ENCODE measurements at places on chromosomes 3 and 15.
A peak's percentile ranks its signal among the peaks of the same experiment; 100 is the strongest.

GRCh38 chr3:113952921-113953320 is 5.1 kb downstream of the ZDHHC23 start:
- no peak for DNase-seq

DNA sequence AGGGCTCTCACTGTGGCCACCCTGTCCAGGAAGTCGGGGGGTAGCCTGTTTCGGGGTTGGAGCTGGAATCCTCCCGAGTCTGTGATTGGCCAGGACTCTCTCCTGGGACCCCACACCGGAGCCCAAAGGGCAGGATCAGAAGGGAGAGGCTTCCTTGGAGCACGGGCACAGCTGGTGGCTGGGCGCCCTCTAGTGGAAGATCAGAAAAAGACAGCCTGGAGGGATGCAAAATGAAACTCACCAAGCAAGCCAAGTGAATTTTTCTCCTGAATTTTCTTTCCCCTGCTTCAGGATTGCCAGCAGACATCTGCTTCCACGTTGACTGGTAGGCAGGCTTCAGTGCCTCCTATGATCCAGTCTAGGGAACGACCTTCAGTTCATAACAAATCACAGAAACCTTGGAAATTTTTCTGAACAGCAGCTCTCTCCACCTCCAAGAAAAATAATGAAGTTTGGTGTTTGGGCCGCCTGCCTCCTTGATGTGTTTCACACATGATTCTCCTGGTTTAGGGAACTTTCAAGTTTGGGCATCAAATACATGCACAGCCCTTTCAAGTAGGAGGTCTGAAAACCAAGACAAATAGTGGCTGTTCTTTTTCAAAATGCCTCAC is 224.6 kb downstream of the VPS13C start:
- DNase-seq, result peak; percentile 40

DNA sequence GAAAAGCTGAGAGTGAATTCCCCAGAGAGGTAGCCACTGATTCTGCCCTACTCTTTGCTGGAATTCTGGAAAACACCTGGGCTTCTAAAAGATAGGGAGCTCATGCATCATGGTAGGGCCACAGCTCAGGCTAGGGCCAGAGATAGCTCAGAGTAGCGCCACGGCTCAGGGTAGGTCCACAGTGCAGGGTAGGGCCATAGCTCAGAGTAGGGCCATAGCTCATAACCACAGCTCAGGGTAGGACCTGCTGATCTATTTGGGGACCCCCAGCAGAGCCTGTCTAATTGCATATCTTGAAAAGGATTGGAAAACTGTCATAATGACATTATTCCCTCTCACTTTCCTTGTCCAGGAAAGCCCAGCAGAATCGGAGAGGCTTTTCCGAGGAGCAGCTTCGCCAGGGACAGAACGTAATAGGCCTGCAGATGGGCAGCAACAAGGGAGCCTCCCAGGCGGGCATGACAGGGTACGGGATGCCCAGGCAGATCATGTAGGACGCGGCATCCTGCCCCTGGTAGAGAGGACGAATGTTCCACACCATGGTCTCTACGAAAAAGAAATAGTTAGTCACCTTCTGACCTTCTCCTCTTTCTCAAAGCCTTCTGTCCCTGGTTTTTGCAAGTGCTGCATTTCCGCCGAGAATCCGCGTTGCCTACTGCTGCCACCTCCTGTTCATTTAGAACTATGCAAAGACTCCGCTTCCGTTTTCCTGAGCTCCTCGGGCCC is 14.5 kb downstream of the TAGLN3 start:
- DNase-seq, result peak; percentile 46

GRCh38 chr15:55737373-55737772 is 5.6 kb downstream of the PRTG start:
- no peak for DNase-seq

GRCh38 chr3:66439666-66440344 is 61.0 kb downstream of the LRIG1 start:
- DNase-seq, result no peak

DNA sequence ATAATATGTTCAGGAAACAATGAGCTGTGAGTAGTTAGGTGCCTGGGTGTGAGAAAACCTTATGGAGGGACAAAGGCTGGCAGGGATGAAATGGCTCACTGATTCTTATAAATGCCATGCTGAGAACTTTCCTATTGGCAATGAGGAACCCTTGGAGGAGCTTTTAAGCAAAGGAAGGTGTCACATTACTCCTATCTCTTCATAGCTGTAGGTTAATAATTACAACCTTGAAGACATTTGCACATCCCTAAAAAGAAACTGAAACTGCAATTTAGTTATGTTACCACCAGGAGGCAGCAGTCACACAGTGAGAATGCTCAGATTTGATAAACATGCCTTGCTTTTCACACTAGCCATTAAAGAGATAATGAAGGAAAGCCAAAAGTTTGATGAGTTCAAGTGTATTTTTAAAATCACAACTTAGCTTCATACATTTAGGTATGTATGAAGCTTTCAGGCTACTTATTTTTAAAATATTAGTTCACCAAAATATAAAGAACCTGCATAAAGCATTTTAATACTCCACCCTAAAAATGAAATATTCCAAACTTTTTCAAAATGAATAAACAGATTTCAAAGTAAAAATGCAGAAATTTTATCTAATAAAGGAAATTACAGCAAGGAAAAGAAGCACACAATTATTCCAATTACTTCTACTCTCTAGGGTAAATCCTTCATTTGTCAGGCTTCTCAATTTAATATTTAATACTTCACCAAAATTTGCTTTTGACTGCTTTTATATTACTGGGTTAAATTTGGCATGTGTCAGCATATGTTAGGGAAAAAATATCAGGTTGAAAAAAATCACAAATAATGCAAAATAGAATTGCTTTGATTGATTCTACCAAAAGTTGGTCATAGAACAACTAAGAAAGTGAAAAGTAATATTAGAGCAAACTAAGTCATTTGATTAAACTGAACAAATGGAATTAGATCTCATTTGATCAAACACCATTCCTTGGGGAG is 136.9 kb upstream of the SLC2A2 start:
- no peak for DNase-seq

DNA sequence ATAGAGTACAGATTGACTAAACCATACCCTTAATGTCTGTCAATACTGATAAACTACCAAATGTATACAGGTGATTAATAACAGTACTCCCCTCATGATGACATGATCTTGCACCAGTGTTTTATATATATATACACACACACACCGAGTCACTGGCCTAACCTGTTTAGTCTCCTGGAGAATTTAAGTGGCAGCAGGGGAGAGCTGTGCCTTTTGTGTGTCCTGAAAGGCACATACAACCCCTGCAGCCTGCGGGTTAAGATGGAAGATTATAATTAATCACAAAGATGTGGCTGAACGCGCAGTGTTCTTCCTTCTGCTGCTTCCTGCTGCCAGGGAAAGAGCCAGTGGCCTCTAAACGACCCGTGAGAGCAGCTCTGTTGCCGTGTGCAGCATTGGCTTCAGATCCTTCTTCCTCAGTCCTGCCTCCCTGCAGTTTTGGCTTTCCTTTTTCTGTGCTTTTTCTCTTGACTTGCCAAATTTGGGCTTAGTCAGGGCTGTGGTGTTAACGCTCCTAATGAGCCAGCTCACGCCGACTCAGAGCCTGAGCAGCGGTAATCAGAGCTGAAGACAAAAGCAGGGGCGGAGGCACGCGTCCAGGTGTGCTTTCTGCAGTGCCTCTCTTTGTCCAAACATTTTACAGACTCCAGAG is 42.5 kb upstream of the UBE3A start:
- DNase-seq, result no peak

DNA sequence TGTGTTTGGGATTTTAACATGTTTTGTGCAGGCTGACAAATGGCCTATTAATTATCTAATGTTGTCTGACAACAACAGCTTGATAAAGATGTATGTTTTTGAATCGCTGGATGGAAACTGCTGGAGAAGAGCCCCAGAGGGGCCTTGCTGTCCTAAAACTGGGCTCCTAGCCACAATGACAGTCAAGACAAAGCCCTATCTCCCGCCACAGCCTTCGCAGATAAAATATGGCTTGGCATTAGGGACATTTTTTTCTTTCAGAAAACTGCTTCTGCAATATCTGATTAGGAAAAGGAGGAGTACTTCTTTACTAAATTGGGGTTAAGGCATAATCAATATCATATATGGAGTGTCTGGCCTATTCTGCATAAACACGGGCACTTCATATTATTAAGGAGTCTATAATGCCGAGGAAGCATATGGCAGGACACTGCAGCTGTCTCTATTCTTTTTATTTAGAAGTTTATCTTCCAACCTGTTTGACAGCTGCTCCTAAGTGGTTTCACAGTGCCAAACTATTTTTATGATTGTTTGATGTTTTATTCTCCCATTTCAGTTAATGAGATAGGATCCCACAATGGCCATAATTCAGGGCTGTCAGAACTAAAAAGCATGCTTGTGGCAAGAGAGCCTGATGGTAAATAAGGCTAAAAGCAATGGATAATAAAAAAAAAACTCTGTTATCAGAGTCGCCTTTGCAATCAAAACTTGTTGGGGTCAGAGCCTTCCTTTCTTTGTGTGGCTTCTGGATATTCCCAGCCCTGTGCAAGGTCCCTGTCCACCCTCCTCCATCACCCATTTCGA is 210.1 kb downstream of the MECOM start:
- no peak for DNase-seq

DNA sequence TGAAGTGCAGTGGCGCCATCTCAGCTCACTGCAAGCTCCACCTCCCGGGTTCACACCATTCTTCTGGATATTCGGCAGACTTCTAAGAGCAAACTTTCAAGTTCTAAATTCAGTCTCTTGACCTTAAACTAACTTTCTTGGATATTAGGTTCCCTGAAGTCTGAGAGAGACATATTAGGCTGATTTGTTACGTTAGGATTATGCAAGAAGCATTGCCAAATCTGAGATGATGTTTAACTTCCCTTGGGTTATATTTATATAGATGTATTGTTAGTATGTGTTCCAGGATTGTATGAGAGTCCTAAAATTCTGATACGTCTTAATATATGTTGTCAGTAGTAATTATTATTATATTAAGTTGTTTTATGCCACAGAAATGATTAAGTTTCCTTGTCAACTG is 80.1 kb downstream of the SLC6A1 start:
- no peak for DNase-seq

DNA sequence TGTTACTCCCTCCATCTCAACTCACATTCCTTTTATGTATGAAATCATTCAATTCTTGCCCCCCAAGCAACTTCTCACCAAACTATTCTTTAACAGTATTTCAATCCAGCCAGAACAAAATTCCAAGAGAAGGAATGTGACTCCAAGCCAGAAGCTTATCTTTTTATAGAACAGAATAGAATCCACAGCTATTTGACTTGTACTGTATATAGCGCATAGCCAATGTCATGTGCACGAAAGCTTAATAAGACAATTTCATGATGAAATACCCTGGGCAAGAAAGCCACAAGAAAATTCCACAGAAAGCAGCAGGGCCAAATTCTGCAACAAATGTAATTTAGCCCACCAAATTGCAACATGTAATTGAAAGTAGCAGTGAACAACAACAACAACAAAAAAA is 127.6 kb upstream of the UBE2E2 start:
- DNase-seq, result no peak

DNA sequence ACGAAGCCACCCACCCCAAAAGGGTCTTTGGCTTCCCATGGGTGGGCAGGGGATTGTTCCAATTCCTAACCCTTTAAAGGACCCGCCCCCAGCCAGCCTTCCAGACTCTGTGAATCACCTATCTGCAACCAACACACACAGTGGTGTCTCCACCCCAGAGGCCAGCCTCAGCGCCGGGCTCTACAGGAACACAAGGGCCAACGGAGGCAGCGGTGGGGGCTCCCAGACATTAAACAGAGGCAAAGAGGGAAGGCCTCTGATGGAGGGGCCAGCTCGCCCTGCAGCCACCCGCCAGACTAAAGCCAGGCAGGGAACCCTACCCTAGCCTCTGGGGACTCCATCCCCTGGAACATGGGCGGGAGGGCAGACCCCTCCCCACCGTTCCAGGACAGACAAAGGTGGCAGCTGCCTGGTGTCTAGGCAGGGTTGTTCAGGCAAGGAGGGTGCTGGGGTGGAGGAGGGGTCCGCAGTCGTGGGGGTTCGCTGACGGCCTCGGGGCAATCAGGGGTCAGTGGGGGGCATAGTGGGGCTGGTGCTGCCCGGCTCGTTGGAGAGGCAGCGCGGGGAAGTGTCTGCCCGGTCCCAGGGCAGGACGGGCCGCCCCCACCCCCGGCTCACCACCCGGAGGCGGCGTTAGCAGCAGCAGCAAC is 448 bp downstream of the SHISA5 start:
- DNase-seq, result no peak

DNA sequence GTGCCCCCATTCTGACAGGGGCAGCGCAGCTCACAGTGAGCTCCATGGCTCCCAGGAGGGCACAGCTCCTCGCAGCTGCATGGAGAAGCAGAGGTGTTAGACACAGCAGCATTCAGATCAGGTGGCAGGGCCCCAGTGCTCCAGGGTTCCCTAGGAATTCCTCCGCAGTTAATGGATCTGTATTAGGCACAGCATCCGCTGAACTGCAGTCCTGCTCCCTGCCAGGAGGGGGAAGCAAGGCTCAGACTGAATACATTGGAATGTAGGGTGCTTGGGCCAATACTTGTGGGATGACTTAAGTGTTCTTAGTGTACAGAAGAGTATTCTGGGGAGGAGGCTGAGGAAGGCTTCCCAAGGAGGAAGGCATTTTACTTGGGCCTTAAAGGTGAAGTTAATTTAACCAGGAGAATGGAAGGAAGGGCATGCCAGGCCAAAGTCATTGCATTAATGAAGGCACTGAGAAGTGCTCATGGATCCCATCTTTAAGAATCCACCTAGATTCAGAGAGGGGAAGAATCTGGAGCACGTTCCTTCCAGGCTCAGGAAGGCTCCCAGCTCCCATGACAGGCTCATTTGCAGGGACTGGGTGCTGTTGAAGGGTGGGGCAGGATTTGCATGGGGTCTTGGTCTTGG is 111.6 kb downstream of the RAB11A start:
- peak; percentile 20 for DNase-seq

GRCh38 chr3:98885851-98886250 is 15.6 kb downstream of the DCBLD2 start:
- no peak for DNase-seq

DNA sequence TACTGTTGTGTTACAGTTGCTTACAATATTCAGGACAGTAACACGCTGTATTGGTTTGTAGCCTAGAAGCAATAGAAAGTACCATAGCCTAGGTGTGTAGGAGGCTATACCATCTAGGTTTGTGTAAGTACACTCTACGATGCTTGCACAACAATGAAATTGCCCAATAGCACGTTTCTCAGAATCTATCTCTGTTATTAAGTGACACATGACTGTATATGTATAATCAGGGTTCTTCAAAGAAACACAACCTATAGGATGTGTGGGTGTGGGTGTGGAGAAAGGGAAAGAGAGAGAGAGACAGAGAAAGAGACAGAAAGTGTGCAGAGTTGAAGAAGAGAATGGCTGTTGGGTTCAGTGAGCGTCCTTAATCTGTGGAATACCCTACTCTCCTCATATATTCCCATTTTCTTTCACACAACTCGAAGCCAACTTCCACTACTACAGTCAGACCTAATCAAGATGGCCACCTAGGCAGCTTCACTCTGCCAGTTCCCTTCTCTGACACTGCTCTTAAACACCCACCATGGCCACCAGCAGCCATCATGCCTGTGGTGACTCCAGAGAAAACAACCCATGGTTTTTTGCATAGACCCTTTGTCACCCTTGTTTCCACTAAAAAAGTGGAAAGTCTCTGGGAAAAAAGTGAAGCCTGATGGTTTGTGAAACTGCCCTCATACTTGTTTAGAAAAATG is 5.8 kb upstream of the PPP4R2 start:
- no peak for DNase-seq

GRCh38 chr3:151226088-151226563 is 23.1 kb upstream of the GPR171 start:
- DNase-seq, result no peak

GRCh38 chr3:13053420-13053819 is 19.8 kb downstream of the IQSEC1 start:
- no peak for DNase-seq

GRCh38 chr3:41129731-41130130 is 69.6 kb upstream of the CTNNB1 start:
- no peak for DNase-seq

GRCh38 chr15:85518979-85519761 is 138.8 kb downstream of the AKAP13 start:
- DNase-seq, result no peak
